ENCODE measurements at places on chromosomes 16 and 17.

DNA sequence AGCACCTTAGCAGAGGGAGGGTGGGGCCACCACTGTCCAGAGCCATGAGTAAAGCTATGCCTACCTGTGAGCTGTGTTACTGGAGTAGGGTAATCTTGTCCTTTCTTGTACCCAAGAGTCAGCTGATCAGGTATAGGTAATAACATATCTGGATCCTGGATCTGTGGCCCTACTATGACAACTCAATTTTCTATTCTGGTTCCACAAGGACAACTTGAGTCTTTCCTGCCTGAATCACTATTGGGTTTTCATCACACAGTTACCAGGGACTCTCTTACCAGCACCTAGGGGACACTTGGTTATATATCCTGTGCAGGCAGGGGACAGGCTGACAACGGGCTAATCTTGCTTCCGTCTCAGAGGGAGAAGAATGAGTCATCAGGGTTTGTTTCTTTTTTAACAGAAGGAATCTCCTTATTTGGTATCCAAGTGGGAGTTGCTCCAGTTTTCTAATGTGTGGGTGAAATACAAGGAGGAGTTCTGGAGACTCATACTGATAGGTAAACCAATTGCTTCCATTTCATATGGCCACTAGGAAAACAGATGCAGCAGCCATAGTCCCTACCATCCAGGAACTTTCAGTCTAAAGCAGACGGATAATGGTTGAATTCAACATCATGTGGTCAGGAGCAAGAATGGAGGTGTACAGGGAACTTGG lies 6.8 kb downstream of the ZNF267 start:
- no peak for DNase-seq

GRCh38 chr17:14302091-14302430 lies 1.2 kb downstream of the HS3ST3B1 start:
- peak; percentile 40 for DNase-seq

DNA sequence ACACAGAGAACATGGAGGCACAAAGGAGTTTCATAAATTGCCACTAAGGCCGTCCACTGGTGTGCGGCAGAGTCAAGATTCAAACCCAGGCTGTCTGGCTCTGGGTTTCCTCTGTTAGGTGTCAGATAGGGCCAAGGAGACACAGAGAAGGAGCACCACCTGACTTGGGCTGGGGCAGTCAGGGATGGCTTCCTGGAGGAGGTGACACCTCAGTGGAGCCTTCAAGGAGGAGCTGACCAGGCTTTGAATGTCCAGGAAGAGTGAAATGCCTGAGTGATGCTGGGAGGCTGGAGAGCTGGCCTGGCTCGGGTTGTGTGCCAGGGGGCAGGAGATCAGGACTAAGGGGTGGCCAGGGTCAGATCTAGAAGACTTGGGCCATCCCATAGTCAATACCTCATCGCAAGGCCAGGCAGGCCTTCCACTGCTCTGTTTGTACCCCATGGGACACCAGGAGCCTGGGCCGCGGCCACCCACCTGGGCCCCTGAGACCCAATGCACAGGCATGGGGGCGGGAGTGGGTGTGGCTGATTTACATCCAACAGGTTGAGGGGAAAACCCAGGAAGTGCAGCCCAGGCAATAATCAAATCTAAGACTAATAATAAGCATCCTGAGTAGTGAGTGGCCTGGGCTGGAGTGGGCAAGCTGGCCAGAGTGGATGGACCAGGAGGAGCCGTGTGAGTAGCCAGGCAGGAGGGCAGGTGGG lies 73.7 kb downstream of the USP22 start:
- DNase-seq = no peak

GRCh38 chr17:40130352-40131042 lies 8.7 kb downstream of the MSL1 start:
- DNase-seq = no peak

DNA sequence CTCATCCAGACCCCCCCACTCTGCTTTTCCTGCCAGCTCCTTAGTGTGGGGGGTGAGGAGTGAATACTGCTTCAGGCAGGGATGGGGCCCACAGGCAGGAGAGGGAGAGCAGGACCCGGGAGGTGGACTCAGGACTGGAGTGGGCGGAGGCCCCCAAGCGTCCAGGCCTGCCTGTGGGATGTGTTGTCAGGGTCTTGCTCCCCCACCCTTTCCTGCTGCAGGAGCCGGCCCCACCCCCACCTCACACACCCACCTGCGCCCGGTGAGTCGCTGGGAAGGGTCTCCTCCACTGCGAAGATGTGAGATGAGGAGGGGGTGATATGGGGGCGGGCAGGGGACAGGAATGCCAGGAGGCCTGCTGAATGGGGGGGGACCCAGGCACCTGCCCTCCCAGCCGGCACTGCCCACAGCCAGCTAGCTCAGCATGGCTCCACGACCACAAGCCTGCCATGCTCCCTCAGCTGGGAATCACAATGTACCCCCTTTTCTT lies 1.1 kb downstream of the FAM171A2 start:
- no peak for DNase-seq

DNA sequence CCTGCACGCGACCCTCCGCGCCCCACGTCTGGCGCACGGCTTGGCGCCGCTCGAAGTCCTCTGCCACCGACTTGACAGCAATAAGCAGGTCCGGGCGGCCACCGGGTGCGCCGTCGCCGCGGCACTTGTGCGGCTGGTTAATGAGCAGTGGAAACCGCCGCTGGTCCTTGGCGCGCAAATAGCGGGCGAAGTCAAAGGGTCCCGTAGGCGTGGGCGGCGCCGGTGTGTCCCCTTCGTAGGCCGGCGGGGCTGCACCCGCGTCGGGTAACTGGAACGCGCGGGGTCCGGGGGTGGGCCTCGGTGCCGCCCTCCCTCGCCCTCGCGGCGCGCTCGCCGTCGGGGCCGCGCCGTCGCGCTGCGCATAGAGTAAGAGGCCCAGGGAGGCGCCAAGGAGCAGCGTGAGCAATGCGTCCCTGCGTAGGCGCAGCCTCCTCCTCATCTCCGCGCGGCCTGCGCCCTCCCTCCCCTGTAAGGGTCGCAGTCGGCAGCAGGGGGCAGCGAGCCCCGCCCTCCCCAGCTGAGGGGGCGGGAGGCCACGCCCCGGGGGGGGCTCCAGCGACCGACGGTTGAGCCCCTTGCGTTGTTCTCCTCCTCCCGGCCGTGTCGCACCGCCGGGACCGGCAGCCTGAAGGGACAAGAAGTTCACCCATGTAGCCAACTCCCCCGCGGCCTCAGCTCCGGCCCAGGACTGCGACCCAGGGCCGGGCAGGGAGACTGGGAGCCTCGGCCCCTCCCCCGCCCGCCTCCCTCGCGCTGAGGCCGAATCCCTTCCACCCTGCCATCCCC lies 558 bp downstream of the B3GNT9 start:
- DNase-seq = no peak

DNA sequence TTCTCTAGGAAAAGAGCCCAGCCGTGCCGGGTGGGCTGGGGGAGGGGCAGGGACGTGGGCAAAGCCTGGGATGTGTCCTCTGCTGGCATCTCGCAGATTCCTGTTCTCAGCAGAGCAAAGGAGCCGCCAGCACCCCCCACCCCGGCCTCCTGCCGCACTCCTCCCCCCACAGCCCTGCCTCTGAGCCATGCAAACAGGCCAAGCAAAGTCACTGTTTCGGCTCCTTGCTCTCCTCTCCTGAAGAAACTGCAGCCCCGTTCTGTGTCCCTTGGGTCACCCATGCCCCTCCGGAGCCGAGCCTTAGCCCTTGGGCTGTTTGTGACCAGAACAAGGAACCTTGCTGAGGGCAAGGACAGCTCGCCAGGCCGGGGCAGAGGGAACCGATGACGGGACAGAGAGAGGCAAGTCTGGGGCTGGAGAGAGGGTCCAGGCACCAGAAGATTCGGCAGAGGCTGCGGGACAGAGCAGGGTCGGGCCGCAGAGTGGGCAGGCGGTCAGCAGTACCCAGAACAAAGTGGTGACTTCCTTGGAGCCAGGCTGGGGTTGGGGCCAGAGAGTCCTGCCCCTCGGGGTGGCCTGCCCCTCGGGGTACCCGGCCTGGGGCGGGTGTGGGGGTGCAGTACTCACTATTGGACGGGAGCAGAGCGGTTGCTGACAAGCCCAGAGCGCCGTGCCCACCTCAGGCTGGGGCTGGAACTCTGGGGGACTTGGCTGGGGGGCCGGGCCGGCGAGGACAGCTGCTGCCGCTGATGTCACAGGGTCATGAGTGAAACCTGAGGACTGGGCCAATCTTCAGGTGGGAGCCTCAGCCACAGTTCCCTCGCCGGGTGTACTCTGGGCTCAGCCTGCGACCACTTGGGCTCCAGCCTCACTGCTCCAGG lies 9.2 kb upstream of the PRR29 start:
- DNase-seq = no peak

DNA sequence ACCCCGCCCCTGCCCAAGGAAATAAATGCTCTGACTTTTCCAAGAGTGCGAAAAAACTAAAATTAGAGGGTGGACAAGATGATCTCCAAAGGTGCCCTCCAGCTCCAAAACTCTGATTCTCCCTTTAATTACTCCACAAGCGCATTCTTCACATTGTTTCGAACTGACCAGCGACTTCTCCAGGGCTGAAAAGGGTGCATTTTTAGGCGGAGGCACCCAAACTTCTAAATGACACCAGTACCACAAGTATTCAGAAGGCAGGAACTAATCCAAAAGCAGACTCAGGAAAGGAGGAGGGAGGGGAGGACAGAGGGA lies 750 bp downstream of the ZFHX3 start:
- DNase-seq = no peak

GRCh38 chr17:82281502-82282238 lies 8.2 kb upstream of the CSNK1D start:
- DNase-seq = peak; percentile 37

DNA sequence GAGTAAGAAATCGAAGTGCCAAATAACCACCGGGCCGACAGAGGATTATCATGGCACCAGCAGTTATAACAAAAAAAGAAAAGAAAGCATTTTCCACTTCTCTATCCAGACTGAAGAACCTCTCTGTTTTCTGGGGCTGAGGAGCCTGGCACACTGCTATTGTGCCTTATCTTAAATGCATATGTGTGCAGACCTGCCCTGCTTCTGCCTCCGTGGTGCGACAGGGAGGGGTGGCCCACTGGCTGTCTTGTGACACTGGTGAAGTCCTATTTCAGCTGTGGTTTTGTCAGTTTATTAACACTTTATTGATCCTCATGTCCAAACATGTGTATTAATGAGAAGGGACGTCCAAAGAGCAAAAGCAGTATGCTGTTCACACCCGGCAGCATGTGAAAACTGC lies 55.4 kb downstream of the CDK5R1 start:
- DNase-seq = no peak

- no peak for DNase-seq
These were observed 18.6 kb downstream of the MAP2K6 start for GRCh38 chr17:69433093-69433492.

GRCh38 chr17:44348234-44348987 lies 3.3 kb downstream of the GRN start:
- no peak for DNase-seq

DNA sequence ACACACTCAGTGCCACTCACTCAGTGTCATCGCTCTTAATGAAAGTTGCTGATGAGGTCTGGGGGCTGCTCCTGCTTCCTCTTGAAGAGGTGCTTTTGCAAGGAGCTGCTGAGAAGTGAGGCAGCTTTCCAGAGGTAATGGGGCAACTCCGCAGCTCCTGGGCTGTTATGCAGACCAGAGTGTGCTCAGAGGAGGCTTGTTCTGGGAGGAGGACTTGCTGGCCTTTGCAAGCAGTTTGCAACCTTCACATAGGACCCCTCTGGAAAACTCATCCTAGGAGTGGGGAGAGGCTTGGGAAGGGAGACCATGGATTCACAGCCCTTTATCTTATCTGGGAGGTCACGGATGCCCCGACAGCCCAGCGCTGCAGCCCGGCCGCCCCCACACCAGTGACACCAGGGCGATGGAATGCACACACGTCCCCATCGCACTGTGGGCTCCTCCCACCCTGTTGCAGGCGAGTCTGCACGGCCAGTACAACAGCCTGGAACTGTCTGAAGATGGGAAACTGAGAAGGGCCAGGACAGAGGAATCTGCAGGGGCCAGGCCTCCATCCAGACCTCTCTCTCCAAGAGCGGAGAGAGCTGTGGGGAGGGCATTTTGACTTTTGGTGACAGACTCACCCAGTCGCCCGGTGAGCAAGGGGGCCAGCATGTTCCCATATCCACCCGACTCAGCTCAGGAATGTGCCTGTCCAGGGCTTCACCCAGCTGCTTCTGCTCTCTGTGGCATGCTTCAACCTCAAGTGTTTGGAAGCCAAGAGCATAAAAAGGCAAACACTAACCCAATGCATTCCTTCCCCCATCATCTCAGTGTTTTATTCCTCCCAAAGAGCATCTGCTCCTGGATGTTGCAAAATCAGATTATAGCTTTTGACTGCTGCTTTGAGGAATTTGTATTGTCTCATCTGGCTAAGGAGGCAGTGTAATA lies 78.6 kb upstream of the ZNF469 start:
- DNase-seq = no peak

DNA sequence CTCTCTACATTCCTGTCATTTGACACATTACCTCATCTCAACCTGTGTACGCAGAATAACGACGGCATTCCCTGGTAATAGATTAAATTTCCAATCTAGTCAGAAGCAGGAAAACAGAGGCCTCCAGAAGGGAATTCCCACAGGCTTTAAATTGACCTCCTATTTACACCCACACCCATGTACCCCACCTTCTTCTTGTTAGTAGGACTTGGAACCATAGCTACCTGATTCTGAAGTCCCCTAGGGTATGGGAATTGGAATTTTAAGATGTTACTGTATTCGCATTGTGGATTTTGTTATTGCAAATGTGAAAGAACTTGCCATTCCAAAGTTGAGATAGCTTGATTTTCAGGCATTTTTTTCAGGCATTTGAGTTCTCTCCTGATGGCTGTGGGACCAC lies 377.5 kb upstream of the DYNLRB2 start:
- DNase-seq = no peak

DNA sequence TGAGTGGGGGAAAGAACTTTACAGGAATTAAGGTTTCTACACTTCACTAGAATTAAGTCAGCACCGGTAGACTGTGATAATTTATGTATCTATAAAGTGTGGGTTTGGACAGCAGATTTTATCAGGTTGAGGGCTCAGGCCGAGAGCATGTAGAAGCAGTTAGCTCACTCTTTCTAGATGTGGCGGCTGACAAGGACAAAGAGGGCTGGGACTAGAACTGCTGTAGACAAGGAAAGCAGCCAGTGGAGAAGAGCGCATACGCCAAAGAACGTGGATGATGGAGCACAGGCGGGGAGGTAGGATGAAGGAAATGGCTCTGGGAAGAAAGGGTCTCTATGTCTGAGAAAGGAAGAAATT lies 504 bp upstream of the GOSR1 start:
- no peak for DNase-seq

DNA sequence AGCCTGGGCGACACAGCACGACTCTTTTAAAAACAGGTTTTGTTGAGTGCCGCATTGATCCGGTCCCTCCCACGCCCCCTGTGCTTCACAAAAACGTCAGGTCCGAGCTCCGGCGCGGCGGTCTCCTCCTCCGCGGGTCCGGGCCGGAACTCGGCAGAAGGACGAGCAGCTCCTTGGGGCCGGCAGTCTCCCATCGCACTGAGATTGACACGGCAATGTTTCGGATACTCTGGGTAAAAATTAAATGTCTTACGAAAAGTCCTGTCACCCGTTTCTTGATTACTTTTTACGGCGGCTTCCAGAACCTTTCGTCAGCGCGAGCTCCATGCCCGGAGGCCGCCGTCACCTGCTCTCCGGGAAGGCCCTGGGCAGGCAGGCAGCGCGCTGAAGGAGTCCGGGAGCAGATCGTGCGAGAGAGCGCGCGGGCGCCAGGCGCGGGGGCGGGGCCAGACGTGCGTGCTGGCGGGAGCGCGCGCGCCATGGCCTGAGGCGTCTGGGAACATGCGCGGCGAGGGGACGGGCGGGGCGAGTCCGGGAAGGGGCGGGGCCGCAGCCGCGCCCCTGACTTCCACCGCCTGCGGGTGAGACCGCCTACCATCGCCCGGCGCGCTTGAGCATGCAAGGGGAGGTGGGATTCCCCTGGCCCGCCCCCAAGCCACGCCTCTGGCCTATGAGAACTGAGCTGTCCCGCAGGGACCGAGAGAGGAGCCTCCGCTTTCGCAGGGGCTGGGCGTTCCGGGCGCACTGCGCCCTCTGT lies 11.7 kb upstream of the SRL start:
- DNase-seq = peak; percentile 98
